ENCODE measurements at places on chromosomes 7 and 10.

GRCh38 chr7:118615681-118616080 lies 391.2 kb downstream of the ANKRD7 start:
- DNase-seq, result no peak

- DNase-seq, result no peak
These were observed 1338.7 kb downstream of the REEP3 start for GRCh38 chr10:64859911-64860310.

DNA sequence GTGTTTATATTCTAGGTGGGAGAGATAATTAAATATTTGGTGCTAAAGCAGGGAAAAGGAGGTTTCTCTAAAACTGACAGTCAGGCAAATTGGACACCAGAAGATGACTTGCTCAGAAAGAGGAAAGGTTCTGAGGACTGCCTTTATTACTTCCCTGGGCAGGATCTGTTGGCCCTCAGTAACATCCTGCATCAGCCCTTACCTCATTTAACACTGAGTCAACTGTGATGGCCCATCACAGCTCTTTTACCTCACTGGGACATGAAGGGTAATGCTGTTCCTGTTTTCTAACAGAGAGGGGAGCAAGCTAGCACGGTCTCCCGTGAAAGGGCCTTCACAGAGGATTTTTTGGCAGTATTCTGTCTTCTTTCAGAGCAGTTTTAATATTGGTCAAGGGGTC lies 12.0 kb downstream of the PPP1R17 start:
- no peak for DNase-seq

DNA sequence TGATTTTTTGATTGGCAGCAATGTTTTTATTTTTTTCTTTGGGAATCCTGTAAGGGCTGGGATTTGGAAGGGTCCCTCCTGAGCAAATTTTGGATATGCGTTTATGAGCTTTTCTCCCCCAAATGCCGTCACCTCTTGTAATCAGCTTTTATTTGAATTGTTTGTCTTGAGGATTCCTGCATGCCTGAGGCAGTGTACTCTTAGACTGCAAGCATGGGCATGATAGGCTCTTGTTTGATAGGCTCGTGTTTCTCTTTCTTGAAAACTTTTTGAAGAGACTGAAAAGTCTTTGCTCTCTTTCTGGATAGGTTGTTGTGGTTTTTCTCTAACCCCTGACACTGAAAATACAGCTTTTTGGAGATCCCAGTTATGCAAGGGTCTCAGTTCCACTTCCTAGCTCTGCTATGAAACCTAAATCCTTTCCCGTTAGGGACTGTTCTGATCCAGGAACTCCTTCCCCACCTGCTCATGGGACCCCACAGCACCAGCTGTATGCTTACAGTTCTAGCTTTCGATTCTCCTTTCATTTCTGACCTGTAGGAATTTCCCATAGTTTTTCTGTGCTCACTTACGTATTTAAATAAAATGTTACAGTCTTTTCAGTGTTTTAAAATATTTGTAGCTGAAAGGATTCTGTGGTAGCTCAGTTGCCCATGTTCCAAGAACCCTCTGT lies 17.2 kb downstream of the TSPAN13 start:
- no peak for DNase-seq

DNA sequence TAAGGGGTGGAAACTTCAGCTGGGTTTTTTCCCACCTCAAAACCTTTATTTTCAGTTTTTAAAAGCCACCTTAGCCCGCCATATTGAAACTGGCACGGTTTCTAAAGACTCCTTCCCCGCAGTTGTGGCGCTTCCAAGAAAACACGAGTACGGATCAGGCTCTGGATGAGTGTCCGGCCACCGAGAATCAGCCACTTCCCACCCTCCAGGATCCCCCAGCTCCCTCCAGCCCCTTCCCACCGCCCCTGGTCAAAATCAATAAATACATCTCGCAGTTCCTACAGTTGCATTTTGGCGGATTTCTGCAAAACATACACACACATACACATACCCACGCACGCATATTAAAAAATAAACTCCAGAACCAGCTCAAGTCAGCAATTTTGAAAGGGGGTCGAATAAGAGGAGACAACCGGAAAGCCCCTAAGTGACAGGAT lies 1.1 kb downstream of the SFMBT2 start:
- DNase-seq, result peak; percentile 49

- DNase-seq, result peak; percentile 29
These were observed 578 bp downstream of the CACUL1 start for GRCh38 chr10:118754229-118754555.

GRCh38 chr10:123402656-123403055 lies 248.5 kb downstream of the BUB3 start:
- peak; percentile 61 for DNase-seq

GRCh38 chr10:77978360-77978759 lies 51.0 kb downstream of the POLR3A start:
- DNase-seq, result no peak

DNA sequence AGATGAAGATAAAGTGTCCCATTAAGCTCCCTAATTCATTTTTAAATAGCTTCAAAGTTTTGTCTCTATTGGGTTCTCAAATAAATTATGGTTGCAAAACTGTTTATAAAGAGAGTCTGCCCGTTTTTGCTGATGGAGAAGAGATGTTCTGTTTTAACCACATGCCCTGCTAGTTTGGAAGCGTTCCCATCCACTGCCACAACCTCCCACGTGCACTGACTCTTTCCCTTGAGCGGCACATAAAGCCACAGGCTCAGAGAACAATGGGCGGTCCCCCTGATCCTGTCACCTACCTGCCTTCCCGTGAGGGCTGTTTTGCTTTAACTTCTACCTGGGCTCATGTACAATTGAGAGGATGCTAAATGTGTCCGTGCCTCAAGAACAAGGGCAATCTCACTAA lies 65.5 kb downstream of the CPVL start:
- peak; percentile 17 for DNase-seq

- DNase-seq, result no peak
These were observed 38.2 kb upstream of the C10orf71 start for GRCh38 chr10:49260644-49261296.

GRCh38 chr10:21427804-21428481 lies 97.5 kb downstream of the SKIDA1 start:
- DNase-seq, result no peak

DNA sequence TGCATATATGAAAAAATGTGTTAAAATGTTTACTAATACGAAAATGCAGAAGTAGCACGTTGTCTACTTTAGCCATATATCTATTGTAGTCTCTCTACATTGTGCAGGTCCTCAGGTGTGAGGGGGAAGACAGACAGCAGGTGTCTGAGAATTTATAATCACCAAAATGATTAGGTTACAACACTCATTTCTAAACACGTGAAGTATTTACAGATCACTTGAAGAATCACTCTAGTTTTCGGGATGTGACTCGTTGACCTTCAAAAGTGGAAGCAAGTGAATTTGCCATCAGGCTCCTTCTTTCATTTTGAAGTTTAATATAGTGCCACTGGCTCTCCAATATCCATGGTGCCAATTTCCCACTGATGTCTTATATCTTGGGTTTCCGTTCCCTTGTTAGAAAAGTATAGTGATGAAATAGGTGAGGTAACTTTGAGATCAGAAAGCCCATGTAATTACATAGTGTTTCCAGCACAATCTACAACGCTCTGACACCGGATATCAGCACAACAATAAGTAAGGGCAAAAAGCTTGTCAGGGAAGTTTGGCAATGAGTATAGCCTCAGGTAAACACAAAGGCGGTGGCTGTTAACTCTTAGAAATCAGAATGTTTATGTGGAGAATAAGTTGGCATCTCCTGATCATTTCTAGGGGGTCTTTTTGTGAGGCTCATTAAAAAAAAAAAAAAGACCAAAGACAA lies 57.5 kb upstream of the SP4 start:
- no peak for DNase-seq

- peak; percentile 73 for DNase-seq
These were observed 24.1 kb downstream of the GRIFIN start for GRCh38 chr7:2452074-2452507.

DNA sequence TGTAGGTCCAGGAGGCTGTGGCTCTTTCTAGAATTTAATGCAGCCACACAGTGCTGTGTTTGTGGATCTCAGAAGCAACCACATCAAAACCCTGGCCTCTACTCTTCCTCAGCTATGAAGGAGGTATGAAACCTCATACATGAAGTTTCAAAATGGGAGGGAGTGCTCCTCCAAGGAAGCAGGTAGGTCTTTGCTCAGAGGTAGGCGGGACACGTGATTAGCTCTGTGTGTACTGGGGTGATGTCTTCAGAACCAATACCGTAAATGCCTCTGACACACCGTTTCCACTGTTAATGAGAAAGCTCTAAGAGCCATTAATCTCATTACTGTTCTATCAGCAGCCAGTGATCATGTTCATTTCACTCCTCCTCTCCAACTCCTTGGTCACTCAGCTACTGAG lies 126.1 kb downstream of the PLXNA4 start:
- DNase-seq, result no peak

GRCh38 chr7:3210531-3210930 lies 90.5 kb upstream of the SDK1 start:
- DNase-seq, result no peak
